ENCODE measurements at places on chromosomes 7 and 10.

DNA sequence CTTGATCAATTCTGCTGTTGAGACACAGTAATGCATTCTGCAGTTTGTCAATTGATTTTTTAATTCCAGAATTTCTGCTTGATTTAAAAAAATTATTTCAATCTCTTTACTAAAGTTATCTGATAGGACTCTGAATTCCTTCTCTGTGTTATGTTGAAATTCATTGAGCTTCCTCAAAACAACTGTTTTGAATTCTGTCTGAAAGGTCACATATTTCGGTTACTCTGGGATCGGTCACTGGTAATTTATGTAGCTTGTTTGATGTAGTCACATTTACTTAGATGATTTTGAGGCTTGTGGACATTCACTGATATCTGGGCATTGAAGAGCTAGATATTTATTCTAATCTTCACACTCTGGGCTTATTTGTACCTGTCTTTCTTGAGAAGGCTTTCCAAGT is 67.2 kb upstream of the NME8 start:
- DNase-seq: no peak

- no peak for DNase-seq
These were observed 153.6 kb downstream of the AOAH start for GRCh38 chr7:36570528-36571189.

- DNase-seq: no peak
These were observed 280.0 kb downstream of the CACNA2D1 start for GRCh38 chr7:82163586-82163985.

GRCh38 chr7:17005271-17005670 is 123.5 kb upstream of the AGR3 start:
- DNase-seq: no peak
